Suprapubic skin (tissue), 4 donors: ENCODE measurements at places on chromosomes 2 and 18. TPM values are rescaled to one million over a fixed set of nuclear protein-coding genes. Genes with fewer than 3 reads are reported as not detected.

GRCh38 chr18:76554547-76555222, 59.6 kb upstream of the ZNF516 start:
- H3K27me3 ChIP-seq: no peaks in the 10 kb centered on the region
- H3K36me3 ChIP-seq: no peaks in the 10 kb centered on the region
- H3K4me1 ChIP-seq: peaks cover 18% of the 10 kb centered on the region
- no peak for DNase-seq
- H3K4me3 ChIP-seq: no peak overlapping the region

DNA sequence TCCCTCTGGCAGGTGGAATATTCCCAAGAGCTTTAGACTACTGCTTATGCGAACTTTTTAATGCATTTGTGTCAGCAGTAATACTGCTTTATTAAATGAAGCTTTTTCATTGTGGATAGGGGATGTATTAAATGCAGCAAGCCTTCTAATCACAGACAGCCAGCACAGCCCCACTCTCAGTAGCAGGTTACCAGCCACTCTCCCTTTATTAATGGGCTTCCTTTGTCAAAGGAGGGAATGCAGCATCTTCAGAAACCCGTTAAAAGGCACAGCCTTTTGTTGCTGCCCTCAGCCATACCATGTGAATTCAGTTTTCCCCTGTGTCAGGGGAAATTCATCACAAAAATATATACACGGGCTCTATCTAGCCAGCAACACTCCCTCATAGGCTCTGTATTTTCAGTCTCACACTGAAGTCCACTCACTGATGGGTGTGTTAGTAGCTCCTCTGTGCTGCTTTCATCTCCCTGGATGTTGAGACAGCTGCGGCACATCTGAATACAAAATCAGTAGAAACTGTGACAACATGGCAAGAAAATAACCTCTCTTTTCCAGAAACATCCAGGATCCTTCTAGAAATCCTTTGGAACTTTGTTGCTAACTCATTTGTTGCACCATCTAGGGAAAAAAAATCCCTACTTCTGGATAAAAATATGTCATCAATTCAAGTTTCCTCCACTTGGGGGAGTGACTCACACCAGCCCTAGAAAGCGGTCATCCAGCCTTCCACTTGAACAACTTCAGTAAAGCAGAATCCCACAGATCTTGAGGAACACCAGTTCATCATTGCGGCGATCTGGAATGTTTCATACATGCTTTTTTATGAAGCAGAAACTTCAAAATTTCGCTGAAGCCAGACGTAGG, 48.4 kb downstream of the LRRTM1 start:
- H3K4me1 ChIP-seq: no peaks in the 10 kb centered on the region
- no peaks in the 10 kb centered on the region for H3K27me3 ChIP-seq
- H3K4me3 ChIP-seq: no peak overlapping the region
- no peak for DNase-seq
- no peak overlapping the region for H3K27ac ChIP-seq

Gene RESP18
- not detected for total RNA-seq

Gene MBP
- 100 TPM for total RNA-seq

Gene AMER3
- not detected for total RNA-seq

Gene CTNNA2
- total RNA-seq: not detected
